ENCODE measurements at places on chromosomes 13 and 19. TPM values are rescaled to one million over a fixed set of nuclear protein-coding genes. Genes with fewer than 3 reads are reported as not detected.

Gene NCR1
- total RNA-seq, result 2.1 TPM

Gene PDE4C
- not detected for total RNA-seq

Gene OR7G3
- not detected for total RNA-seq

DNA sequence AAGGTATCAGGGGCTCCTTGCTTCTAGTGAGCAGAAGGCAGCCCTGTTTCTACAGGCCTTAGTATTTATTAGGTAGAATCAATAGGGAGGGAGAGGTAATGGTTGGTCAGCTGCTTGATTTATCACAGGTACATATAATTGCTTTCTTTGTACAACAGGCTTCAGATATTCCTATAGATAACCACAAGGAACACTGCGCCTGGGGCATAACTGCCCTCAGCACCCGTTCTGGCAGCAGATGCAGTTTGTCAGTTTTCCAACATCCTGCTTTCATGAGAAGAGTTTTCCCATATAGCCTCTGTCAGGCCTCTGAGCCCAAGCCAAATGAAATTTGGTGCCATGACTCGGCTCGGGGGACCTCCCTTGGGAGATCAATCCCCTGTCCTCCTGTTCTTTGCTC lies 12.4 kb upstream of the ZNF486 start:
- DNase-seq, result no peak
- no peaks in the 10 kb centered on the region for H3K36me3 ChIP-seq
- H3K27me3 ChIP-seq, result no peaks in the 10 kb centered on the region
- H3K27ac ChIP-seq, result no peak overlapping the region
- no peak overlapping the region for H3K4me3 ChIP-seq

DNA sequence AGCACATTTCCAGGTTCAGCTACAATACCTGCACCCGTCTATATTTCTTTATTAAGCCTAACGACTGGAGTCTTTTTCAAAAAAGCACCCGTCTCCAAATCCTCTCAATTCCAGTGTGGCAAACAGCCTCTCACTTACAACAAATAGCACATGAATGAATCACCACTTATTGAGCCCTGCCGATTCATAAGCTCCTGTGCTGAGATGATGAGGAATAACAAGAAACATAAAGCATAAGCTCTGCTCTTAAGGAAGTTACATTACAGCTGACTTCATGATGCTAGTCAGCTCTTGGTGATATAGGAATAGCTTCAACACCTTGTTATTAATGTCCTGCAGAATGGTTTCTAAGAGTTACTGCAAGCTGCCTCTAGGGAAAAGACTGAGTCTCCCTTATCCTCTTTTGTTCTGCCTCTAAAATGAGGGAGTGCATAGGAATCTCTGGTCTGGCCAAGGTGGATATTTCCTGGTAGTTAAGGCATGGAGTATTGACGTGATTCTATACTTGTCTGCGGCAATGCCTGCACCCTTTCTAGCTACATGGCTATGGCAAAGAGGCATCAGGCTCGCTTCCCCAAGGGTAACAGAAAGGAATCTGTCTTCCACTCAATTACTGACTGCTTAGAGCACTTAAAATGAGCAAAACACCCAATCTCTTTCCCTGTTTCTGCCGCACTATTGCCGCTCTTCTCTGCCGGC lies 195.7 kb downstream of the KLF12 start:
- H3K27me3 ChIP-seq, result no peaks in the 10 kb centered on the region
- peaks cover 26% of the 10 kb centered on the region for H3K36me3 ChIP-seq
- H3K4me1 ChIP-seq, result peaks cover 22% of the 10 kb centered on the region
- no peak overlapping the region for H3K4me3 ChIP-seq
- DNase-seq, result no peak

DNA sequence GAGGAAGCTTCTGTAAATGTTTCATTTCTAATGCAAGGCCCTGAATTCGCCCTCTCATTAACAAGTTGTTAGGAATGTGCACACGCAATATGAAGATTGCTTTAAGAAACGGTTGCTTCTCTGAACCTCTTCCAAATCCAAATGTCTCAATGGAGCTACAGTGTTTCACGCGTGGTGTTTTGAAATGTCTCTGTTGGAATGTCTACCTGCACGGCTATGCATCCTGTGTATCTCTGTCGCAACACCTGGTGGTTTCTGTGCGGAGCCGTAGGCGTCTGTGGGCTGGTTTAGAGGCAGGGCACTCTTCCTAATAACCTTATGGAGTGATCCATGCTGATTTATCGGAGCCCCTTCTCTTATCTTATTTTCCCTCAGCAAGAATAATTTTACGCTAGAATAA lies 1584.2 kb upstream of the SLC10A2 start:
- H3K27ac ChIP-seq, result no peak overlapping the region
- no peaks in the 10 kb centered on the region for H3K27me3 ChIP-seq
- no peaks in the 10 kb centered on the region for H3K4me1 ChIP-seq
- no peaks in the 10 kb centered on the region for H3K36me3 ChIP-seq

DNA sequence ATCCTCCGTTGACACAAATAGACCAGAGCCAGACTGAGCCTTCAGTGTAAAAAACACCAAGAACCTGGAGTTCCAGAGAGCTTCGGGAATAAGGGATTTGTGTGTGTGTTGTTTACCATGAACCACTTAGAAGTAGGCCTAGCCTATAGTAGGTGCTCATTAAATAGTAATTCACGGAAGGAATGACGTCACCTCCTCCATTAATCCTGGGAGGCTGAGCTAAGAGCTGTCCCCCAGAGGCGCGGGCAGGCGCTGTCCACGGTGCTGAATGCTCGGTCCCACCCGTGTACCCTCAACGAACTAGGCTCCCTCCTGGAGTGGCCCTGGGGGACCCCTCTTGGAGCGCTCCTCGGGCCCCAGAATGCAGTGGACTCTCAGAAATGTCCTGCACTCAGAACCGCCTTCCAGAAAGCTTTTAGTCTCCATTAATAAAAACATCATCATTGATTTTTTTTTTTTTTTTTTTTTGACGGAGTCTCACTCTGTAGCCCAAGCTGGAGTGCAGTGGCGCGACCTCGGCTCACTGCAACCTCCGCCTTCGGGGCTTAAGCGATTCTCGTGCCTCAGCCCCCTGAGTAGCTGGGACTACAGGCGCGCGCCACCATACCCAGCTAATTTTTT lies 6.5 kb downstream of the UNC13A start:
- no peaks in the 10 kb centered on the region for H3K36me3 ChIP-seq
- peaks cover 21% of the 10 kb centered on the region for H3K4me1 ChIP-seq
- H3K27me3 ChIP-seq, result peaks cover 7% of the 10 kb centered on the region

DNA sequence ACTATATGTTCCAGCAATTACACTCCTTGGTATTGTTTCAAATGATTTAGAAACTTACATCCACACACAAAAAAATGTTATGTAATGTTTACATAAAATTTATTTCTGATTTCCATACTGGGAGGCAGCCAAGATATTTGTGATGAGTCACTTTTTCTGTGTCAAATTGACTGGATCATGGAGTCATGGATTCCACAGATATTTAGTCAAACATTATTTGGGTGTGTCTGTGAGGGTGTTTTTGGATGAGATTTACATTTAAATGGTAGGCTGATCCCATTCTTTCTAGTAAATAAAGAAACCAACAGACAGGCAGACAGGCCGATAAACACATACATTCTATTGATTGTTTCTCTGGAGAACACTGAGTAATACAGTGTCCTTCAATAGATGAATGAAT lies 562.8 kb downstream of the SLITRK6 start:
- no peak overlapping the region for H3K4me3 ChIP-seq
- no peaks in the 10 kb centered on the region for H3K27me3 ChIP-seq
- no peak for DNase-seq

DNA sequence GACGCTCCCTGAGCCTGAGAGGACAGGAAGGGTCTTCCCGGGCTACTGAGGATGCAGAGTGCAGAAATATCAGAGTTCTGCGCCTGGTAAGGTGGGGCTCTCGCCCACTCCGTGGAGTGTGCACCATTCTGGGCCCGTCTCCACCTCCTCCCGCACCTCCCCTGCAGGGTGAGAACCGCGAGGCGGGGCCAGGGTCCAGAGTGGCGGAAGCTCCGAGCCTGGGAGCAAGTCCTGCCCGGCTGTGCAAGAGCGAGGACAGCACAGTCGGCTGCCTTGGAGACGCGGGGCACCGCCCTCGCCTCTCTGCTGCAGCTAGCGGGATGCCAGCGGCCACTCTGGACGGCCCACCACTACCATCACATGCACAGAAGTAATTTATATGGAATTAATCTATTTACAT lies 2304.4 kb downstream of the PCDH9 start:
- H3K27ac ChIP-seq, result no peak overlapping the region

DNA sequence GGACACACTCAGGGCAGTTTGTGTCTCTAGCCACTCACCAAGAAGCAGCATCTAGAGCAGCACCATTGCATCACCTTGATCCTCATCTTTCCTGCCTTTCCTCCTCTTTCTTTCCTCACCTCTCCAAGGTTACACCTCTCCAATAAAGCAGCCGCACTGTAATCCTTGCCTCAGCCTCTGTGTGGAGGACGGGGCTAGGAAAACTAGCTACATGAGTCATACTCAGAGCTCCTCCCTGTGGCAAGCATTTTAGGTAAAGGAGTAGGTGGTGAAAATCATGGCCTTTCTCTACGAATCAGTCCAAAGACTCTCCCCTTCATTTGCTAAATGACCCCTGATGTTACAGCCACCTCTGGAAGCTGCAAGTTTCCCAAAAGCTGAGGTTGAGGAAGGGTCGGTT lies 108.9 kb downstream of the DNAJC15 start:
- no peak overlapping the region for H3K4me3 ChIP-seq
- H3K36me3 ChIP-seq, result no peaks in the 10 kb centered on the region
- H3K4me1 ChIP-seq, result peaks cover 7% of the 10 kb centered on the region
- H3K27me3 ChIP-seq, result no peaks in the 10 kb centered on the region
- DNase-seq, result no peak

DNA sequence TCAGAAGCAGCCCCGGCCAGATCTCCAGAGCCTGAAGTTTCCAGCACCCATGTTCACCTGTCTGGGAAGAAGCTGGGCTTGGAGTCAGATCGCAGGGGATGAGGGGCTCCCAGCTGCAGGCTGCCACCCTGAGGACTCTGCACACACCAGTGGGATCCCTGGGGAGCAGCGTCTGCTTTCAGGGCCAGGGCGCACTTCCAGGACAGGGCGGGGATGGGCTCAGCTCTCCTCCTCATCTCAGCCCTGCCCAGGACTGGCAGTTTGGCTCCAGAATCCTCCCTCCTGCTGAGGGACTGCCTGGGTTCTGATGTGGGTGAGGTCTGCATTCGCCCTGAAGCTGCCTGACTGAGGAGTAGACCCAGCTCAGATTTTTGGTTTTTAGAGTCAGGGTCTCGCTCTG lies 3.5 kb downstream of the SLC7A9 start:
- no peak overlapping the region for H3K27ac ChIP-seq
- H3K4me3 ChIP-seq, result no peak overlapping the region
- no peaks in the 10 kb centered on the region for H3K36me3 ChIP-seq
- DNase-seq, result no peak

DNA sequence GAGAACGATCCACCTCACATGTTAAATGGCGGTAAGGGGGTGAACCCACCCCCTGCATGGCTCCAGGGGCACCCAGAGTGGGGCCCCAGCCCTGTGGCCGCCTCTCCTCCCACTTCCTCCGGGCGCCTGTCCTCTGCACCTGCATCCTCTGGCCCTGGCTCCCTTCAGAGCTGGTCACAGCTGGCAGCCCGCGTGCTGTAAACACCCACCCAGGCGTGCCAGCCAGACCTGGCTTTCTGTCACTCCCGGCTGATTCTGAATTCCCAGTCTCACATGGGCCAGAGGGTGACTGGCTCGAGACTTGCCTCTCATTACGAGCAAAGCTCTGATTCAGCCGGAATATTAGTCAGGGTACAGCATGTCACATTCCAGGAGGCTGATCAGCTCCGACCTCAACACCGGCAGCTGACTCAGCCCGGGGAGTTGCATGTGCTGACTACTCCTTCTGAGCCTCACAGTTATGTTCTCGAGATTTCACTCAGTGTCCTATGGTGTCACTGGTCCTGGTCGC lies 75.1 kb downstream of the GNG7 start:
- DNase-seq, result no peak
- no peaks in the 10 kb centered on the region for H3K36me3 ChIP-seq
